ENCODE measurements at places on chromosomes 12 and 14.
A peak's percentile ranks its signal among the peaks of the same experiment; 100 is the strongest.

DNA sequence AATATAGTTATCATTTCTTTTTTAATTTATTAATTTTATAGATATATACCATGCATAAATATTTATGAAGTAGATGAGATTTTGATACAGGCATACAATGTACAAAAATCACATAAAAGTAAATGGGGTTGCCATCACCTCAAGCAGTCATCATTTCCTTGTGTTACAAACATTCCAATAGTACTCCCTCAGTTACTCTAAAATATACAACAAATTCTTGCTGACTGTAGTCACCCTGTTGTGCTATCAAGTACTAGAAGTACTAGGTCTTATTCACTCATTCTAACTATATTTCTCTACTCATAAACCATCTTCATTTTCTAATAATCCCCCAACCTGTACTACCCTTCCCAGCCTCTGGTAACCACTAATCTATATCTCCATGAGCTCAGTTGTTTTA, 432.6 kb upstream of the SYT1 start:
- DNase-seq: no peak
- no peak overlapping the region for H3K4me3 ChIP-seq
- H3K27ac ChIP-seq: no peak overlapping the region
- H3K4me1 ChIP-seq: no peaks in the 10 kb centered on the region
- H3K36me3 ChIP-seq: no peaks in the 10 kb centered on the region

GRCh38 chr12:96743606-96744005, 163.5 kb upstream of the NEDD1 start:
- H3K36me3 ChIP-seq: no peaks in the 10 kb centered on the region
- H3K27me3 ChIP-seq: no peaks in the 10 kb centered on the region
- DNase-seq: no peak
- H3K27ac ChIP-seq: no peak overlapping the region
- H3K4me1 ChIP-seq: no peaks in the 10 kb centered on the region
- H3K4me3 ChIP-seq: no peak overlapping the region

DNA sequence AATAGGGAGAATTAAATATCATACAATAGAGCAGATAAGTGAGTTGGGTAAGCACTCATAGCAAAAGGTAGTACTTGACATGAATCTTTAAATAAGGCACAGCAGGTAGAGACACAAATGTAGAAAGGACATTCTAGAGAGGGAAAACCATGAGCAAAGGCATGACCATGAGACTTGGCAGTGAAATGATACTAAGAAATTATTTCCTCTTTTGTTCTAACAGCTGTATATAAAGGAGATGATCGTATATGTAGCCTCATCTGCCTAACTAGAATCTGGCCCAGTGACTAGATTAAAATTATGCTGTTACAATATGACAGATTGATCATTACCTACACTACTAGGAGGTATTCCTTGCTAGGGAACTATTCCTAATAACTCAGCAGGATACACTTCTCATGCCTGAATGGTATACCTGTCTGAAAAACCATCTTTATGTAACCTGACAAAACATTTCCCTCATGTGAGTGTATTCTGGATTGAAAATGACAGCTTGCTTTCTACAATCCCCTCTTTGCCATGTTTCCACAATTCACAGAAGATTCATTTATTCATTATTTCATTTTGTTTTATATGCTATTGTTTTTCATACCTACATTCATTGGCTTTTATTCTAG, 725.7 kb downstream of the C12orf50 start:
- H3K27ac ChIP-seq: peak overlapping the region; percentile 51
- no peak overlapping the region for H3K4me3 ChIP-seq
- no peaks in the 10 kb centered on the region for H3K36me3 ChIP-seq
- H3K4me1 ChIP-seq: peaks cover 26% of the 10 kb centered on the region
- H3K27me3 ChIP-seq: no peaks in the 10 kb centered on the region

DNA sequence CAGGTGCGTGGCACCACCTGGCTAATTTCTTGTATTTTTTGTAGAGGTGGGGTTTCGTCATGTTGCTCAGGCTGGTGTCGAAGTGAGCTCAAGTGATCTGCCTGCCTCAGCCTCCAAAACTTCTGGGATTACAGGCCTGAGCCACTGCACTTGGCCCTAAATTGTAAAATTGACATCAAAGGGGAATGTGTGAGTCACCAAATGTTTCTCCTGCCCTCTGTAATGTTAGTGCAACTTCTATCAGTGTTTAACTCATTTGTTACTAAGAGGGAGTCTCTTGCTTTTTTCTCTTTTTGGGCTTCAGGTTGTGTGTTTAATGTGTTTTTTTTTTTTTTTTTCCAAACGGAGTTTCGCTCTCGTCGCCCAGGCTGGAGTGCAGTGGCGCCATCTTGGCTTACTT, 2.3 kb downstream of the TULP3 start:
- no peak overlapping the region for H3K27ac ChIP-seq
- H3K36me3 ChIP-seq: no peaks in the 10 kb centered on the region
- H3K4me3 ChIP-seq: no peak overlapping the region
- no peaks in the 10 kb centered on the region for H3K27me3 ChIP-seq

DNA sequence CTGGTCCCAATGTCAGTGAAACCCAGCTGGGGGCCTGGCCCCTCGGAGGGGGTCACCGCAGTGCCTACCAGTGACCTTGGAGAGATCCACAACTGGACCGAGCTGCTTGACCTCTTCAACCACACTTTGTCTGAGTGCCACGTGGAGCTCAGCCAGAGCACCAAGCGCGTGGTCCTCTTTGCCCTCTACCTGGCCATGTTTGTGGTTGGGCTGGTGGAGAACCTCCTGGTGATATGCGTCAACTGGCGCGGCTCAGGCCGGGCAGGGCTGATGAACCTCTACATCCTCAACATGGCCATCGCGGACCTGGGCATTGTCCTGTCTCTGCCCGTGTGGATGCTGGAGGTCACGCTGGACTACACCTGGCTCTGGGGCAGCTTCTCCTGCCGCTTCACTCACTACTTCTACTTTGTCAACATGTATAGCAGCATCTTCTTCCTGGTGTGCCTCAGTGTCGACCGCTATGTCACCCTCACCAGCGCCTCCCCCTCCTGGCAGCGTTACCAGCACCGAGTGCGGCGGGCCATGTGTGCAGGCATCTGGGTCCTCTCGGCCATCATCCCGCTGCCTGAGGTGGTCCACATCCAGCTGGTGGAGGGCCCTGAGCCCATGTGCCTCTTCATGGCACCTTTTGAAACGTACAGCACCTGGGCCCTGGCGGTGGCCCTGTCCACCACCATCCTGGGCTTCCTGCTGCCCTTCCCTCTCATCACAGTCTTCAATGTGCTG, 11.0 kb downstream of the ZBTB39 start:
- H3K27me3 ChIP-seq: no peaks in the 10 kb centered on the region
- H3K4me1 ChIP-seq: peaks cover 13% of the 10 kb centered on the region
- no peak overlapping the region for H3K27ac ChIP-seq
- H3K36me3 ChIP-seq: peaks cover 17% of the 10 kb centered on the region
- H3K4me3 ChIP-seq: no peak overlapping the region
- DNase-seq: no peak

- H3K4me1 ChIP-seq: peaks cover 4% of the 10 kb centered on the region
- H3K27me3 ChIP-seq: peaks cover 9% of the 10 kb centered on the region
- no peak overlapping the region for H3K4me3 ChIP-seq
- no peaks in the 10 kb centered on the region for H3K36me3 ChIP-seq
- H3K27ac ChIP-seq: no peak overlapping the region
Observed at GRCh38 chr12:13208533-13209435, 12.3 kb downstream of the EMP1 start.

GRCh38 chr12:131734336-131735152, 23.7 kb downstream of the SFSWAP start:
- no peak overlapping the region for H3K4me3 ChIP-seq
- H3K4me1 ChIP-seq: no peaks in the 10 kb centered on the region
- peaks cover 57% of the 10 kb centered on the region for H3K36me3 ChIP-seq
- no peak for DNase-seq

DNA sequence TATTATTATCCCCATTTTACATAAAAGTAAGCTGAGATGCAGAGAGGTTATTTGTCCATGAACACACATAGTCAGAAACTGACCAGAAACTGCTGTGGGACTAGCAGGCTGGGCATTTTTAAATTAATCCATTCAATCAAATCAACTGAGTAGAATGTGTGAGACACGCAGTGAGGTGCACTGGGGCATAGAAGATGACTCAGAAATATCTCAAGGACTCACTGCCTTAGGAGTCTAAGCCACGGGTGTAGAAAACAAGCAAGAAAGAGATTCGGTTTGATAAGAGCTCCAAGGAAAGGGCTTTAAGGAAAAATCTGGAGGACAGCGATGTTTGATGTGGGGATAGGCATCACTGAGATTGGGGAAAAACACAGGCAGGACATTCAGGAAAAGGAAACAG, 127.8 kb downstream of the ANO2 start:
- no peaks in the 10 kb centered on the region for H3K4me1 ChIP-seq
- H3K27ac ChIP-seq: no peak overlapping the region
- H3K27me3 ChIP-seq: no peaks in the 10 kb centered on the region

- no peak overlapping the region for H3K4me3 ChIP-seq
- H3K4me1 ChIP-seq: no peaks in the 10 kb centered on the region
- H3K27me3 ChIP-seq: no peaks in the 10 kb centered on the region
- no peaks in the 10 kb centered on the region for H3K36me3 ChIP-seq
- DNase-seq: no peak
Observed at GRCh38 chr12:3294481-3294911, 196.5 kb upstream of the PRMT8 start.

DNA sequence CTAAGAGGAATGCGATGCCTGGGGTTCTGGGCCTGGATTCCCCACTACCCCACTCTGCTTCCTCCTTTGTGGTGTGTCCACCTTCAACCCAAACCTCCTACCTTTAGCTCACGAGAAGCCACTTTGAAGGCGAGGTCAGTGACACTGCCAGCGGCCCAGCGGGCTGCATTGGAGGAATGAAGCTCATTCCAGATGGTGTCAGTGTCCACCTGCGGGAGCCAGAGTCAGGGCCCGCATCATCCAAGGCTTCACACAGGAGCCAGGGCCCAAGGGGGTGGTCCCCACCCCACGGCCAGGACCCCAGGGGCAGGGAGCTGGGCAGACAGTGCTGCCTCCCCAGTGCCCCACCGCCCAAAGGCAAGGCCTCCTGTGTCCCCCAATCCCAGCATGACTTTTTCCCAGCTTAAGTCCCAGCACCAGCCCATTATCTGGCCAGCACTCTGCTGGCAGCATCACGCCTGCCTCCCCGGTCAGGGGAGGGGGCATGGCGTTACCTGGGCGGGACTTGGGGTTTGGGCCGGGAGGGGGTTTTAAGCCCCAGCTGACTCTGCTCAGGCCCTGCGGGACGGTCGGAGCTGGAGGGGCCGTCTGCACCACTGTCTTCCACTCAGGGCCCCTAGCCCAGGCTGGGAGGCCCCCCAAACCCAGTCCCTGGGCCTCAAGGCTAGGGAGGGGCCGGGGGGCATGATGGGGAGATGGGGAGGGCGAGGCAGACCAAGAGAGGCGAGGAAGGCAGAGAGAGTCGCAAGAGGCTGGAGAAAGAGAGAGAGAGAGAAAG, 16.9 kb downstream of the SLC48A1 start:
- H3K36me3 ChIP-seq: peaks cover 2% of the 10 kb centered on the region
- no peaks in the 10 kb centered on the region for H3K4me1 ChIP-seq
- H3K27me3 ChIP-seq: no peaks in the 10 kb centered on the region

- H3K4me3 ChIP-seq: no peak overlapping the region
- H3K27ac ChIP-seq: no peak overlapping the region
- H3K27me3 ChIP-seq: no peaks in the 10 kb centered on the region
- no peak for DNase-seq
Observed at GRCh38 chr12:93358058-93358457, 19.7 kb upstream of the NUDT4 start.

DNA sequence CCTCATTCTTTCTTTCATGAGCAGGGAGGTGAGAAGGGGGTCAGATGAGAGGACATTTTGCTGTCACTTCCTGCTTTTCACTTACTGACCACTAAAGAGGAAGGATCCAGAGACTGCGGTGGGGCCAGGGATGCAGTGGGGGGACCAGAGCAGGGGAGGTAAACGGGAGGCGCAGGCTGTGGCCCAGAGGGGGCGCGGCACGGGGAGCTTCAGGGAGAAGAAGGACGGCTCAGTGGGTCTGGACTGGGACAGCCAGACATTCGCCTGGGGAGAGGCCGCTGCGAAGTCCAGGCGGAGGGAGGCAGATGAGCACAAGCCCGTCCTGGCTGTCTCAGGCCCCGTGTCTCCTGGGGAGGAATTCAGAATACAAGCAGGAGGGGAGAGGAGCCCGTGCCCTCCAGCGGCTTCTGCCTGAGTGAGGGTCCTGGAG, 41.2 kb downstream of the SLC6A12 start:
- no peak overlapping the region for H3K4me3 ChIP-seq
- peaks cover 2% of the 10 kb centered on the region for H3K27me3 ChIP-seq
- DNase-seq: no peak

GRCh38 chr12:44827832-44828438, 48.2 kb downstream of the NELL2 start:
- no peaks in the 10 kb centered on the region for H3K36me3 ChIP-seq
- no peak overlapping the region for H3K4me3 ChIP-seq
- no peak overlapping the region for H3K27ac ChIP-seq
- H3K27me3 ChIP-seq: no peaks in the 10 kb centered on the region

- H3K27ac ChIP-seq: no peak overlapping the region
- DNase-seq: no peak
- peaks cover 9% of the 10 kb centered on the region for H3K27me3 ChIP-seq
- H3K4me1 ChIP-seq: no peaks in the 10 kb centered on the region
- no peak overlapping the region for H3K4me3 ChIP-seq
Observed at GRCh38 chr12:53781228-53781801, 29.5 kb upstream of the CISTR start.

GRCh38 chr12:70787612-70788011, 132.9 kb downstream of the PTPRR start:
- H3K4me1 ChIP-seq: no peaks in the 10 kb centered on the region
- DNase-seq: no peak
- H3K36me3 ChIP-seq: no peaks in the 10 kb centered on the region
- H3K4me3 ChIP-seq: no peak overlapping the region

DNA sequence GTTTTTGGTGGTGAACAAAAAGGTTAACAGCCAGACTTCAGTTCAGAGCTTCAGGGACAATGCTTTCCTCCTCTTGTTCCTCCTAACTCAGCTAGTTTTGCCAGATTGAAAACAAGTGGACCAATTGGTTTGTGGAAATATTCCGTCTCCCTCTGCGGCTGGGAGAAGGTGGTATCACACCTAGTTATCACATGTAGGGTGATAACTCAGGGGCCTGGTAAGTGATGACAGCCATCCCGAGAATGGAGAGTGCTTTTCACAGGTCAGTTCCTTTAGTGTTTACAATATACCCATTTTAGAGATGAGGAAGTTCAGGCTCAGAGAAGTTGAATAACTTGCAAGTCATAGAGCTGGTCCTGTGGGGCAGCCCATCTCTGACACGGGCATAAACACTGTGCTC, 60.7 kb upstream of the DICER1 start:
- no peak overlapping the region for H3K27ac ChIP-seq
- H3K27me3 ChIP-seq: no peaks in the 10 kb centered on the region
- no peaks in the 10 kb centered on the region for H3K4me1 ChIP-seq
- DNase-seq: no peak
